ENCODE measurements at places on chromosomes 16 and 17.
A peak's percentile ranks its signal among the peaks of the same experiment; 100 is the strongest.

- DNase-seq, result no peak
These were observed 22.1 kb downstream of the FCSK start for GRCh38 chr16:70476272-70477020.

DNA sequence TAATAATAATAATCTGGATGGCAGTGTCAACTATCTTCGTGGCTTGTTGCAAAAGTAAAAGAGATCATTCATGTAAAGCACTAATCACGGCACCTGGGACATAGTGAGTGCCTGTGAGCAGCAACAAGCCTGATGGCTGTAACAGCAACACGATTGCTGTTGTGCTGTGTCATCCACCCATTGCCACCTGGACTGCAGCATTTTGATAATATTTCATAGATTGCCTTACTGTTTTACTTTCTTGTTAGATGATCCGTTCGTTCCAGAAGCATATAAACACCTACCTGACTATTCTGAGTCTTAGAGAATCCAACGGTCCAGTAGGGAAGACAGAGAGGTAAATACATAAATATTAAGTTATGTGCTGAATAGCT, 3.1 kb upstream of the MRPS23 start:
- DNase-seq, result peak; percentile 38

- no peak for DNase-seq
These were observed 26.0 kb upstream of the PRM1 start for GRCh38 chr16:11306997-11307638.

DNA sequence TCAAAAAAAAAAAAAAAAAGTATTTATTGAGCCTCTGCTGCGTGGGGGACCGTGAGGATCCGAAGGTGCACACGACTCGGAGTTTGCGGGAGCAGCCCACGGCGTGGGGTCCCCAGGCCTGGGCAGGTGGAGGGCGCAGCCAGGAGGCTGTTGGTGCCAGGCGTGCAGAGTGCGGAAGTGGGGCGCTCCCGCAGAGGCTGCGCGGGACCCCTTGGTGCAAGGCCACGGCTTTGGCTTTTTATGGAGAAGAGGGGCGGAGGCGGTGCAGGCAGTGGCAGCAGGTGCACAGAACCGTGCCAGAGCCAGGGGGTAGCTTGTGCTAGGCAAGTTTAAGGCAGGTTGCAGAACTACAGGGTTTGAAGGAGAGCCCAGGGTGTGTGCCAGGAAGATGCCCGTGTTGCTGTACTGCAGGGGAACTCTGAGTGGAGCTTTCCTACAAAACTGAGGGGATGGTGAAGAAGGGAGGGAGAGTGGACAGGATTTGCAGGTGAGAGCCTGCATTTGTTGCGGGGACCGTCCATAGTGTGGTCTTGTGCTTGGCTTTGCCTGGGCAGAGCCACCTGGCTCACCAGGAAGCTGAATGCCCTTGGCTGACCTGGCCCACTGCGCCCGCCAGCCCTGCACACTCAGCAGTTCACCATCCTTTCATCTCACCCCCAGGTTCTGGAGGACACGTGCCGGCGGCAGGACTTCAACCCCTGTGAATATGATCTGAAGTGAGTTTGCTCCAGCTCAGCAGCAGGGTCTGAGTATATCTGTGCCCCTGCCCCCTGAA, 1.3 kb downstream of the ASPSCR1 start:
- no peak for DNase-seq

DNA sequence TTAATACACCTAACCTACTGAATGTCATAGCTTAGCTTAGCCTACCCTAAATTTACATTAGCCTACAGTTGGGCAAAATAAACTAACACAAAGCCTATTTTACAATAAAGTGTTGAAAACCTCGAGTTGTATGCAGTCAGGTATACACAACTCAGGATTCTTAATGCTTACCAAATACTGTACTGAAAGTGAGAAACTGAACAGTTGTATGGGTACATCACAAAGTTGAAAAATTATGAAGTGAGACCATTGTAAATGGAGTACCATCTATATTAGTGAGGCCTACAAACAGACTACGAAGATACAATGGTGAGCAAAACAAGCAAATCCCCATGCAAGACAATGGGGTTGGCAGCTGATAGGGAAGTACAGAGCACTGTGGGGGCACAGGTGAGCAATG, 79.7 kb downstream of the VAT1L start:
- no peak for DNase-seq

DNA sequence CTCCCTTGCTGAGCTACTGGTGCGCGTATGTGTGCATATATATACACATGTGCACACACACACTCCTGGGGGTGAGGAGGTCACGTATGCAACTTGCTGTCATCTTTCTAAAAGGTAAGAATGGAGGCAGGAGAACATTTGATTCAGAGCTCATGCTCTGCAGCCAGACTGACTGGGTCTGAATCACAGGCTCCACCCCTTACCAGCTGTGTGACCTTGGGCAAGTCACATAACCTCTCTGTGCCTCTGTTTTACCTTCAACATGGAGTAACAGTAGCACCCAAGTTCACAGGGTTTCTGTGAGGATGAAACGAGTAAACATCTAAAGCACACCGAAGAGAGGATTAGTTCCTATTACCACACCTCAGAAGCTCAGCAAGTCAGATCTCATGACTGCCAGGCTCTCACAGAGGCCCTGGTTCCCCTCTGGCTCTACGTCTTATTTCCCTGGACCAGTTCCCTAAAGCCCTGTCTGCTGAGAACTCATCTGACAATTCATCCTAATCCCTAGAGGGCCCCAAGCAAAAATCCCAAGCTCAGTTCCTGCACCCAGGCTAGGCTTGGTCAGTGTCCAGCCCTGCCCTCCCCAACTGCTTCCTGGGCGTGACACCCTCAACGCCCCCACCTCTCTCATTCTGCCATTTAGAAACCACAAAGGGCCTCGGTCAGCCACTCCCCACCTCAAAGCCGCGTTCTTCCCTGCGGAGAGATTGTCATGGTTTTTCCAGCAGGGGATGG, 28.7 kb downstream of the ABR start:
- no peak for DNase-seq

DNA sequence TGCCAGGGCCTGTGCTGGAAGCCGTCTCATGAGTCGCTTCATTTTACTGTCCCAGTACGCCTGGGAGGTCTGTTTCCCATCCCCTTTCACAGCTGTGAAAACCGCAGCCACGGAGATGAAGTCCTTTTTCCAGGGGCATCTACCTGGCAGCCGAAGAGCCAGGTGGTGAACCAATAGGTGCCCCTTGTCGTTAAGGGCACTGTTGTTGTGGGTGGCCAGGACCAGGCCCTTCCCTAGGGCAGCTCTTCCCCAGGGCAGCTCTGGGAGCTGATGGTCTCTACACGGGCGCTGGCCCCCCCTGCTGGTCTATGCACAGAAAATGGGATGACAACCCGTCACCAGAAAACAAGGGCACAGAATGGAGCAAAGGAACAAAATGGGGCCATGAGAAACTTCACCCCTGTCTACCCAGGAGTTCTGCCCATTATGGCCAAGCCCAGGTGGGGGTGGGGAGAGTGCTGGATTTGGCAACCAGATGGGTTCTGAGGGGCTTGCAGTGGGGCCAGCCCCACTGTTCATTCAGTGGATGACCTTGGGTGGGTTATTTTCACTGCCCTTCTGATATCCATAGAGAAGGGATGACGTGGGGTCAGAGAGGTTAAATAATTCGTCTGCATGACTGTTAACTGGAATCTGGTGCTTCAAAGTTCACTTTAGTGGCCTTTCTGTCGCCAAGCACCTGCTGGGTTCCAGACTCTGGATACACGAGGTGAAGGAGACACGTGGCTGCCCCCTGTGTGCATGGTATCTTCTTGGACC, 11.5 kb downstream of the RMI2 start:
- peak; percentile 75 for DNase-seq

DNA sequence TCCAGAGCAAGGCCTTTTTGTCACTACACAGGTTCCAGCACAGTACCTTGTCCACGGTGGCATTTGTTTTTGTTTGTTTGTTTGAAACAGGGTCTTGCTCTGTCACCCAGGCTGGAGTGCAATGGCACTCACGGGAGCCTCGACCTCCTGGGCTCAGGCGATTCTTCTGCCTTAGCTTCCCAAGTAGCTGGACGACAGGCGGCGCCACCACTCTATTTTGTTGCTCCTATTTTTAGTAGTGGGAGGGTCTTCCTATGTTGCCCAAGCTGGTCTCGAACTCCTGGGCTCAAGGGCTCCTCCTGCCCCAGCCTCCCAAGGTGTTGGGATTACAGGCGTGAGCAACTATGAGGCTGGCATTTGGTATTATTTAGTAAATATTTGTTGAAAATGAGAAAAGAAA, 10.3 kb downstream of the MRC2 start:
- peak; percentile 75 for DNase-seq

- no peak for DNase-seq
These were observed 31.9 kb downstream of the RANBP10 start for GRCh38 chr16:67774457-67774853.

- peak; percentile 41 for DNase-seq
These were observed 32.9 kb upstream of the GOSR2 start for GRCh38 chr17:46889992-46890564.

- DNase-seq, result peak; percentile 86
These were observed 4.5 kb upstream of the UNC13D start for GRCh38 chr17:75848523-75849278.

GRCh38 chr16:82301146-82301755, 131.2 kb upstream of the MPHOSPH6 start:
- DNase-seq, result no peak

DNA sequence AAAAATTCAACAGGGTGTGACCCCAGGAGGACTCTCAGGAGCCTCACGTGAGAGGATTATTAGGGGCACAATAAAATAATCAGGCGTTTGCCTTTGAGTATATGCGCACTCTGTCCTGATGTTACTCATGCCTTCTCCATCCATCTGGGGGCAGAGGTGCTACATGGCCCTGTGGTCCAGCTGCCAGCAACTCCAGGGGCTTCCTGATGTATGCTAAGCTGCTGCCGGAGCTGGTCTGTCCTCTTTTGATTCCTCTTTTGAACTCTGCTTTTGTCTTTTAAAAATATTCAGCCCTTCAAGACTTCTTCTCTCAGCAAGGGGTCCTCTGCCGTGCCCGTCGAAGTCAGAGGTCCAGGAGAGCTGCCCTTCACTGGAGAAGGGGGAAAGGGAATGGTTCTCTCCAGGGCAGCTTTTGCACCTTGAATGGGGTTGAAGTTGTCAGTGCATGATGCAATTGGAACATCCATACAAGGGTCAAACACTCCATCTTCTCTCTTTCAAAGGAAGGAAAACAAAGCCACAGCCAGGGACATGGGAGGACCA, 431.4 kb downstream of the SHISA9 start:
- no peak for DNase-seq

- DNase-seq, result no peak
These were observed 105.3 kb downstream of the IRX5 start for GRCh38 chr16:55035956-55036355.

- DNase-seq, result no peak
These were observed 340.9 kb downstream of the SOX9 start for GRCh38 chr17:72461757-72462156.

DNA sequence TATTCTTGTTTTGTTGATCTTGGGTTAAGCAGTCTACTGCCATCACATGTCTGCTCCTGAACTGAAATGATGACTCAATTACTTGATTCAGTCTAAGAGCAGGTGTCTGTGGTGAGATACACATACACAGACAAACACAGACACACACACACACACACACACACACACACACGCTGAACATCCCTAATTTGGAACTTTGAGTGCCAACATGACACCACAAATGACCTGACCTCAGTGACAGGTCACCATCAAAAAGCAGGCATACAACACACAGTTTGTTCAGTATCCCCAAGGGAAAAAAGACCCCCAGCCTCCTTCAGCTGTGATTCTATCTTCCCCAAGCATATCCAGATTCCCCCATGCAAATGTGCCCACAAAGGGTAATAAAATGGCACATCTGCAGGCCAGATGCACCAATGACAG, 130.1 kb upstream of the TMEM97 start:
- DNase-seq, result no peak

DNA sequence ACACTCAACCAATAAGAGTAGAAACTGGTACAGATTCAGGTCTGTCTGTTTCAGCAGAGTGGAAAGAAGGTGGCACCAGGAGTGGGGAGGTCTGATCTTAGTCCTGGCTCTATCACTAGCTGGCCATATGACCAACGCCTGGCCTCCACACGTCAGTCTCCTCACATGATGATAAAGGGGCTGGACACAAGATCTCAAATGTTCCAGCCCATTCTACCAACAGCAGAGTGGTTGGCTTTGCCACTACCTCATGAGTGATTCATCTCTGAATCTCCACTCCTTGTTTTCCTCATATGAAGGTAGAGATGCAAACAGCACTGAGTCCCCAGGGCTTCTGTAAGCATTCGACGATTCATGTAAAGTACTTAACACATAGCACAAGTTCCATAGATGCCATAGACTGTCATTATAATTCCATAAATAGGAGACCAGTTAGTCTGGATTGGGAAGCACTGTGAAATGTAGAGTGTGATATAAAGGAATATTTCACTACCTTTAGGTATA, 281.9 kb upstream of the ASIC2 start:
- DNase-seq, result no peak

- DNase-seq, result peak; percentile 82
These were observed 487 bp downstream of the CREBBP start for GRCh38 chr16:3879887-3880564.

- DNase-seq, result no peak
These were observed 29.0 kb upstream of the CHMP6 start for GRCh38 chr17:80962356-80963329.

DNA sequence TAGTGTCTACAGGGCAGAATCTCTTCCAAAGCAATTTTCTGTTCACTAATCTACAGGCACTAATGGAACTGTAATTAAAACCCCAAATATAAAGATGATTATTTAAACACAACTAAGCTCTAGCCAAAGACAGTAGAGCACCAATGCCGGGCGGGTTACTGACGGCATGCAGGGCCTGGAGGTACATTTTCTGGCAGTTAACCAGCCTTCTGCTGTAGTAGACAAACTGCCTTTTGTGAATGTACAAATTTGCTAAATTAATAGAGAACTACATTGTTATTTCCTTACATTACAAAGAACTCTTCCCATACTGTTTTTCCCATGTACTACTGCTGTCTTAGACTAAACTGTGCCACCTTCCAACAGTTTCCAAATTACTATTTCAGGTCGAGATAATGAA, 107.8 kb downstream of the TRIM37 start:
- no peak for DNase-seq

GRCh38 chr17:72274614-72275013, 153.8 kb downstream of the SOX9 start:
- DNase-seq, result no peak
